ENCODE measurements at places on chromosomes 1 and 21.

DNA sequence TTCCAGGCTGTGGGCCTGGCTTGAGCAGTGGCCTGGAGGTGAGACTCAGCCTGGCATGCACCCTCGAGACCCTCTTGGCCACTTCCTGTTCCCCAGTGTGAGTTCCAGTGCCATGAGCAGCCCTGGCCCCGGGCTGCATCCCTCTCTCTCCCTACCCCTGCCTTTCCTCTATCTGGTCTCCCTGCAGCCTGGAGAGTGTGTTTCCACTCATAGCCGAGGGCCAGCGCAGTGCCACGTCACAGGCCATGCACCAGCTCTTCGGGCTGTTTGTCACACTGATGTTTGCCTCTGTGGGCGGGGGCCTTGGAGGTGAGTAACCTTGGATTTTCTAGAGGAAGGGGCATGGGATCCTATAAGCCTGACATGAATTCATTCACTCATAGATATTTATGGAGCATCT, 13.6 kb downstream of the RHBG start:
- no peak for DNase-seq

DNA sequence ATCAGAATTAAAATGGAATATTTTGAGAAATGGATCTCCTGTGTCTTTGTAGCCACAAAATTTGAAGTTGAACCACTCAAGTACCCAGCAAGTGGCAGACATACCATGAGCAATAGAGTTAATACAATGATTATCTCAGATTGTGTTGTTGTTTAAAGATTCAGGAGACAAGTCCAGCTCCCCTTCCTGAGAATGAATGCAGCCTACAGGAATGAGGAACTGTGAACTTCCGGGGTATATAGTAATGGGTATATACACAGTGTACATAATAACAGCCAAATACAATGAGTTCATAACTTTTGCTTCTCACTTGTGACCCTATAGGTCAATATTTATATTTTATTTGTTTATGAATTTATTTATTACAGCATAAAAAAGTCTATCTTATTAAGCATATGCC, 445.0 kb downstream of the SETD4 start:
- no peak for DNase-seq

DNA sequence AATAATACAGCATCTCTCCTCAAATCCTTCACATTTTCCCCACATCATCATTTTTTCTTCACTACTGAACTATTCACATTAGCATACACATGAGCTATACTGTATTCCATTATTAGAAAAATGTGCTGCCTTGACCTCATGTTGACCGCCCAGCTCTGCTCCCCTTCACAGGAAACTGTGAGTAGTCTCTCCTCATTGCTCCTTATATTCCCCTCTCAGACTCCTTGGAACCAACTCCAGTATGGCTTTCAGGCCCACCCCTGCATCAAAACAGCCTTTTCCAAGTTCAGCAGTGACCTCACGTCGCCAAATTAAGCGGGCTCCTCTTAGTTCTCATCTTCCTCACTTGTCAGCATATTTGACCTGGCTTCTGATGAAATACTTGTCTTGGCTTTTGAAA, 59.2 kb upstream of the SPAG17 start:
- no peak for DNase-seq

DNA sequence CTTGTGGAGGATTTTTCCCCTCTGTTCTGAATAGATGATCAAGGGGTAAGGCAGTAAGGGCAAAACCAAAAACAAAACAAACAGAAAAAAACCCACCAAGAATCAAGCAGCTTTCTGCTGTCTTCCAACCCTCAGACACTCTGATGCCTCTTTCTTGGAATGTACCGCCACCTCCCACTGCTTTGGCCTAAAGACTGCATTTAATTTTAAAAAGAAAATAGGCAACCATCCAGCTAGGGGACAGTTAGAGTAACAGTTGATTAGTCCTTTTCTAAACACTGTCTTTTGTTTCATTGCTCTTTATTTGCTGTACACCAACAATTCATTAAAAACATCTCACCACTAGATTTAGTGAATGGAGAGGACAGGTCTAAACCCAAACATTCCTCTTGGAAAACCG, 21.5 kb downstream of the WLS start:
- no peak for DNase-seq

DNA sequence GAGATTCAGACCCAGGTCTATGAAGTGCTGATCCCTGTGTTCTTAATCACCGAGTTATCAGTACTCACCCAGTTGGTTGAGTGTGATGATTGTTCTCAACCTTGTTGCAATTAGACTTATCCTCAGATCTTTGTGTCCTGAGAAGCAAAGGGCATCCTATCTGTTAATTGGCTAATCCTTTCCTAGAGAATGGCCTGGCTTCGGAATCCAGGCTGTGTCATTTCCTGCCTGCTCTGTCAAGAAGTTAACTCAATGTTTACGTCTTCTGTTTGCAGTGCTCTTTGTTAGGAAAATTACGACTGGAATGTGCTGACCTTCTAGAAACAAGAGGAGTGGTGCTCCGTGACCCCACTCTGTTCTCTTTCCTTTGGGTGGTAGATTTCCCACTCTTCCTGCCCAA, 14.7 kb downstream of the GAS5 start:
- no peak for DNase-seq

DNA sequence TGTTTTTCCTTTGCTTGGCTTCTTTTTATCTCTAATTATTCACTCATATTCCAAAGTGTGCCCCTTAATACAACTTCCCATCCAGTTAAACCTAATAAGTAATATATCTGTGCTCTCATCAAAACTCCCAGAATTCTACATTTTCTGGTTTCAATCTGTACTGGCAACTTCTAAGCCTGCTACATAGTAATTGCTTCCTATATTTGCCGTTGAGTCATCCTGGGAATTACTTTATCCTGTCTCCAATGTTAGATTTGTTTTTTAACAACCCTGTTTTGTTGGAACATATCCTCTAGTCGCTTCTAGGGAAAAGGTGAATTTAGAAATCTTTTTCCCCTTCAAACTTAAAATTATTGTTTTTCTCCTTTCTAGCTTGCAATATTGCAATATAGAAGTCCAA, 620.5 kb upstream of the PKN2 start:
- DNase-seq, result no peak

DNA sequence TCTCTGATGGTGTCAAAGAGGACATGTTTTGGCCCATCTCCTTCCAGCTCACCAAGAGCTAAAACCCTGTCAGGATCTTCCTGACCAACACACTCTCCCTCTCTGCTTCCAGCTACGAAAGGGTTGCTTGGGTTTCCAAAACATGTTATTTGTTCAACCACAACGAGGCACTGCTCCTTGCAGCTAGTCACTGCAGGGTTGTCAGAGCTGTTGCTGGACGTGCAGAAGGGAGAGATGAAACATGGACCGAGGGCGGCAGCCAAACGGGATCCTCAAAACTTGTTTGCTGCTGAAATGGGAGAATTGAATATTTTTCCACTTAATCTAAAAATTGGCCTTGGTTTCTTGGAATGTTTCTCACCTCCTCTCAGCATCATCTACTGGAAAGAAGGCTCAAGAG, 12.4 kb downstream of the ZBTB18 start:
- no peak for DNase-seq

DNA sequence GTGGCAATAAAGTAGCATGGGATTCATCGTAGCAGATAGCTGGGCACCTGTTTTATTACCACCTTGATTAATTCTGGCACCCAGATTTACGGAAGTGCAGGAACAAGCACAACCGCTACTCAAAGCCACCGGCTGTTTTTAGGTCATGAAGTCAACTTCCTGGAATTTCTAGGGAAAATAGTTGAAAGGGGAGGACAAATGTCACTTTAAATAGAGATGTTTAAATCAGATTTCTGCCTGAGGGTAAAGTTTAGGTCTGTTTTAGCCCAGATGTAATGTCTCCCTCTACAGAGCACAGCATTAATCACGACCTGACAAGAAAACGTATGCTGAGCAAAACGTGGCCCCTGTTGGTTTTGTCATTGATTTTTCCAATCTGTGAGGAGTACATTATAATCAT, 8.0 kb downstream of the ADGRL2 start:
- DNase-seq, result no peak

- DNase-seq, result no peak
These were observed 180.9 kb downstream of the PRDM16 start for GRCh38 chr1:3249631-3250501.

DNA sequence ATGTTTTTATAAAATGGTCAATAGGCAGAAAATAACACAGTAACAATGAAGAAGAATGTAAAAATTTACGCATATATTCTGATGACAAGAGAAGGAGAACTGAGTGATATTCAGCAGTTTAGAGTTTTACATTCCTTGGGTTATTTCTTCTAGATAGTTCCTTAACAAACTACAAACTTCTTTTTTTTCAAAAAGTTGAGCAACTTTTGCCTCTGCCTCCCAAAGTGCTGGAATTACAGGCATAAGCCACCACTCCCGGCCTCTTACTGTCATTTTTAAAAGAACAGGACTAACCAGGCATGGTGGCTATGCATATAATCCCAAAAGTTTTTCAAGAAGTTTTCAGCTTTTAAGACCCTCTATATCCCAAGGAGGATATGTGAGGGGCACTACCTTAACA, 32.9 kb downstream of the ARNT start:
- DNase-seq, result no peak

GRCh38 chr1:11664336-11665065, 501 bp downstream of the FBXO6 start:
- DNase-seq, result peak; percentile 49

- no peak for DNase-seq
These were observed 55.5 kb upstream of the DNAJC6 start for GRCh38 chr1:65253800-65254319.

DNA sequence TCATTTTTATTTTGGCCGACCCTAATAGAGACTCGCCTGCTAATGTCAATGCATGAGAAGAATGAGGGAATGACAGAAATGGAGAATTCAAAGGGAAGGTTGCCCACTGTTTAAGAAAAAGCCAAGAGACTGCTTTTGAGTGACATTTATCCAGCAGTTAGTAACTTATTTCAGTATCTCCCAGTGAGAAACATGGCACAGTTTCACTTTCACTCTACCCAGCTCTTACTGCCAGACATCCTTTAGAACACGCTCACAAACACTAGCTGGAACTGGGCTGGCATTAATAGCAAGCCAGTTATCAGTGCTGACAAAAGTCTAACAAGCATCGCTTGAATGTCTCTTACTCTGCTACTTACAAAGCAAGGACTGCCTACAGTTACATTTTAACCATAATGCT, 8.5 kb downstream of the GGPS1 start:
- DNase-seq, result no peak

GRCh38 chr1:72000809-72001208, 281.5 kb downstream of the NEGR1 start:
- DNase-seq, result no peak

- no peak for DNase-seq
These were observed 24.0 kb downstream of the HS2ST1 start for GRCh38 chr1:86938450-86938849.

DNA sequence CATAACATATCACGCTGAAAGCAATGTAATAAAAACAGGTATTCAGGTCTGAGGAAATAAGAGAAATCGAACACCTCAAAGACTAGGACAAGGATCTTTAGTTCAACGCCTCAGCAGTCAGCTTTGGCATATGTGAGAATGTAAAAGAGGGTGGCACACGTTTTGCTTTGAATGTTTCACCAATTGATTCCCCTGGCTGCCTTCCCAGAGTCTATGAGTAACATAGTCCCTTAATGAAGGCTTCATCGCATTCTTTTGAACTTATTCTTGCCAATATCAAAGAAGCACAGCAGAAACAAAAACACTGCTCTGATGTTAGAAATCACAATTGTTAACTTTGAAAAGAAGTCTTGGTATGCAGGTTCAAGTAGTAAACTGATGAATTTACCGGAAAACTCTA, 764.8 kb downstream of the ADGRL2 start:
- no peak for DNase-seq

DNA sequence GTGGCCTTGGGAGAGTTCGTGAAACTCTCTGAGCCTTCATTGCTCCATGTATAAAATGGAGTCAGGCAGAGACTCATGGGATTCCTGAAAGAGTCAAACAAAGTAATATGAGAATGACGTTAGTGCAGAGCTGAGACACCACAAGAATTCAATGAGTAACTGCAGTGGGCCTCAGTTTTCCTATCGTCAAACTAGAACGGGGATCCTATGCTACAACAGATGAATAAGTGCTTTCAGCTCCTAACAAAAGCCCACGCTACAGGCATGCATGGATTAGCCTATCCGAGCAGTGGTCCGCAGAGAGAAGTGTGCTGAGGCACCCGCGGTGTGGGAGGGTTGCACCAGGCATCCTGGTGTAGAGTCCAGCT, 124.7 kb downstream of the SYF2 start:
- DNase-seq, result no peak

- no peak for DNase-seq
These were observed 774 bp downstream of the SLC2A7 start for GRCh38 chr1:9025449-9025848.

GRCh38 chr1:191977874-191978506, 180.3 kb upstream of the RGS18 start:
- DNase-seq, result no peak

DNA sequence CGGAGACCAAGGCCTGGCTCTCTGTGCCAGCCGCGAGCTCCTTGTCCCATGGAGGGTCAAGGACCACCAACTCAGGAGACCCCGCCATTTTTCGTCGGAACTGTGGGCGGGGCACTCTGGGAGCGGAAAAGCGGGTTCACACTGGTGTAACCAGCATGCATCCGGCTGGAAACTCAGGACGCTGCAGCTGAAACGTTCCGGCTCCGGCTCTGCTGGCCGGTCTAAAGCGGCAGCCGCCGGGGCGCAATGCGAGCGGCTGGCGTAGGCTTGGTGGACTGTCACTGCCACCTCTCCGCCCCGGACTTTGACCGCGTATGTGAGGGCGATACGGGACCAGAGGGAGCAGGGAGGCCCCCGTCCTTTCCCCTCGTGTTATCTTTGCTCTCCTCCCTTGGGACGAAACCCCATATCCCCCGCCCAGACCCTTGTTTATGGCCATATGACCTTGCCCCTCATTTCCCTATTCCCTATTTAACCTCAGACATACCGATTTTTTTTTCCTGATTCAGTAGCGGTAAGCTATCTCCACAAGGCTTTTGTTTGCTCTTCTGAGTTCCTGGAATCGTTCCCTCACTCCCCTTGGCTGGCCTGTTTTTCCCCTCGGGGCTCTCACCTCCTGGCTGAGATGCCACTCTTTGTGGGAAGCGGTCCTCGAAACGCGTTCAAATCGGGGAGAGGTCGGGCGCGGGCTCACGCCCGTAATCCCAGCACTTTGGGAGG, at the start of the genes NSL1 and TATDN3:
Gene NSL1, minus strand, starts transcription at position 102 of the 720 bp plus-strand sequence. Its CDS starts 14 bp downstream, at position 88.
Gene TATDN3, plus strand, starts transcription at position 219 of the 720 bp plus-strand sequence. Its CDS starts 28 bp downstream, at position 247.
- DNase-seq, result peak; percentile 75

- DNase-seq, result no peak
These were observed 23.8 kb downstream of the CLIC4 start for GRCh38 chr1:24768873-24769605.

DNA sequence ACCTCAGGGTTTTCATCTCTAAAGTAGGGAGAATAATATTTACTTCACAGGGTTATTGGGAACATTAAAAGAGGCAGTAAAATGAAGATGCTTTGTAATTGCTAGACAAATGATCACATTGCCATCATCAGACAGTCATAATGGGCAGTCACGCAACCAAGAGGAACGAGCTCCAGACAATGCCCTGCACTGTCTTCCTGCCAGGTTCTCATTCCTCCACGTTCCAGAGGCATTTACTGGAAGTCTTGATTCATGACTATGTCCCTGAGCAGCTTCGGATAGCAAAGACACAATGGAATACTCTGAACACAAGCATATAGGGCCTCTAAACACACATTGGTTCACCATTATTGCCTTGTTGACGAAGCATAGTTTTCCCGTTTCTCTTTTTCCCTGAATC, 389.7 kb downstream of the NTNG1 start:
- DNase-seq, result no peak
